ENCODE measurements at places on chromosomes 6 and 20.

GRCh38 chr6:22250486-22250885 lies 46.4 kb downstream of the PRL start:
- DNase-seq = no peak

- DNase-seq = no peak
Observed at GRCh38 chr6:3214898-3215297, 12.6 kb downstream of the TUBB2B start.

GRCh38 chr20:48656661-48657211 lies 171.1 kb downstream of the PREX1 start:
- DNase-seq = no peak

DNA sequence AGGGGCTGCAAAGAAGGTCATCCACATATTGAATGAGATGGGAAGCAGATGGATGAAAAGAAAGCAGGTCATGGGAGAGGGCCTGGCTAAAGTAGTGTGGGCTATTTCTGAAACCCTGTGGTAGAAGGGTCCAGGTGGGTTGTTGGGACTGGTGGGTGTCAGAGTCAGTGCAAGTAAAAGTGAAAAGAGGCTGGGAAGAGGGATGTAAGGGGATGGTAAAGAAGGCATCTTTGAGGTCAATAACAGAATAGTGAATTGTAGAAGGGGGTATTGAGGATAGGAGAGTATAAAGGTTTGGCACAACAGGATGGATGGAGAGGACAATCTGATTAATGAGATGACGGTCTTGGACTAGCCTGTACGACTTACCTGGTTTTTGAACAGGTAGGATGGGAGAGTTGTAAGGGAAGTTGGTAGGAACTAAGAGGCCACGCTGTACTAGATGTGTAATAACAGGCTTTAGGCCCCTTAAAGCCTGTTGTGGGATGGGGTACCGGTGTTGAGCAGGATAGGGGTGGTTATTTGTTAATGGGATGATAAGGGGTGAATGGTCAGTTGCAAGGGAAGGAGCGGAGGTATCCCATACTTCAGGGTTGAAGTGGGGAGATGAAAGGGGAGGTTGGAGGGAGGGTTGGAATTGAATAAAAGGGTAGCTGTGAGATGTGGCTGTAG lies 748.9 kb upstream of the ADGRB3 start:
- DNase-seq = no peak

DNA sequence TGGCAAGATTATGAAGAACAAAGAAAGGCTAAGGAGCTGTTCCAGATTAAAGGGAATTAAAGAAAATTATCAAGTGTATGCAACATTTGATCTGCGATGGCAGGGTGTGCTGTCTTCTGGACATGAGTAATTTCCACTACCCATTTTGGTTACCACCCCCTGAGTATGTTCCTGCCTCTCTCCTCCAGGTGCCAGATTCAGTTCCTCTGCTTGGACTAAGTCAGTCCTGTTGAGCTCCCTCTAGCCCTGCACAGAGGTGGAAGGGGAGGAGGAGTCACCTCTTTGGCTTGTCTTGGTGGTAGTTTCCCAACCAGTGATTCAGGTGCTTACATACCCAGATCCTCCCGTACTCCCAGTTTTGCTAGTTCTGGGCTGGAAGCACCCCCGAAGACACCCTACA lies 22.2 kb upstream of the SNRPB2 start:
- DNase-seq = no peak

GRCh38 chr6:56109149-56109548 lies 138.2 kb downstream of the COL21A1 start:
- no peak for DNase-seq

DNA sequence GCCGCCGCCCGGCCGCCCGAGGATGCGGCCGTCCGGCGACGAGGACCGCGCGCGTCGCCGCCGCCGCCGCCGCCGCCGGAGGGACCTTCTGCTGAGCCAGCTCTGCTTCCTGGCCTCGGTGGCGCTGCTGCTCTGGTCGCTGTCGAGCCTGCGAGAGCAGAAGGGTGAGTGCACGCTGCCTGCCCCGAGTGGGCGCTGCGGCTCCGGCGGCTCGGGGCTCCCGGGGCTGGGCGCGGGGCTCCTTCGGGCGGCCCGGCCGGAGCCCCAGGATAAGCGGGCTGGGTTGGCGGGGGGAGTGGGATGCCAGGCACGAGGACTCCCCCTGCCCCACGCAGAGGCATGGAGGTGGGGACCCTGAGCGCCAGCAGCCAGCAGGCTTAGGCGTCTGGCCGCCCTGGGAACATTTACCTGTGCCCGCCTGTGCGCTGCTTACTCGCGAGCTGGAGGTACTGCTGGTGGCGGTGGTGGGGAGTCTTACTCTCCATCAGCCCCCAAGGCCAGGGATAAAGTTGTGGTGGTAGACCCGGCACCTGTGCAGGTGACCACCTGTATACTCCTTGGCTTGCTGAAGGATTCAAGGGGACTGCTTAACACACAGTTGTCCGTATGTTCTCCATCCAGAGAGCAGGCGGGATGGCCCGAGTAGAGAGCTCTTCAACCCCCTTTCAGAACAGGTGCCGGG lies 520 bp downstream of the SLC24A3 start:
- DNase-seq = no peak

DNA sequence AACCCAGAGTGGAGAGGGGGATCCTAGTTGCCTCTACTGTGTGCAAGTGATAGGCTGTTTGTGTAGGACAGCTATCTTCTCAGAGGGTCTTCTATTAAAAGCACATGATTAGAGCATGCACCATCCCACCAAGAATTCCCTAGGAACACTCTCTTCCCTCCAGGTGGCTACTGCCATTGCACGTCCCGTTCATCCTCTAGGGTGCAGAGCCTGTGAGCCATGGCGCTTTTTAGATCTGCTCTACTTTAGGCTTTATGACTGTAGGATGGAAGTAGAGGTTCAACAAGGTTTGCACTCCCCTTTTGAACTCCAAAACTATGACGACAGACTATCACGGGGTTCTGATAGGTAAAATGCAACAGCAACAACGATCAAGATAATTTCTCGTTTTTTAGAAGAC lies 90.5 kb upstream of the SAMD5 start:
- no peak for DNase-seq

- no peak for DNase-seq
Observed at GRCh38 chr6:43517505-43518357, 842 bp downstream of the POLR1C start.

GRCh38 chr6:169677096-169677495 lies 24.7 kb downstream of the WDR27 start:
- DNase-seq = no peak

GRCh38 chr6:105929626-105930025 lies 156.5 kb upstream of the PRDM1 start:
- DNase-seq = no peak

GRCh38 chr20:19986419-19986818 lies 30.7 kb upstream of the NAA20 start:
- no peak for DNase-seq

GRCh38 chr6:20259316-20260049 lies 47.2 kb upstream of the MBOAT1 start:
- no peak for DNase-seq

GRCh38 chr20:58127701-58128111 lies 100.7 kb downstream of the ANKRD60 start:
- no peak for DNase-seq

GRCh38 chr6:20631549-20631924 lies 97.3 kb downstream of the CDKAL1 start:
- no peak for DNase-seq

DNA sequence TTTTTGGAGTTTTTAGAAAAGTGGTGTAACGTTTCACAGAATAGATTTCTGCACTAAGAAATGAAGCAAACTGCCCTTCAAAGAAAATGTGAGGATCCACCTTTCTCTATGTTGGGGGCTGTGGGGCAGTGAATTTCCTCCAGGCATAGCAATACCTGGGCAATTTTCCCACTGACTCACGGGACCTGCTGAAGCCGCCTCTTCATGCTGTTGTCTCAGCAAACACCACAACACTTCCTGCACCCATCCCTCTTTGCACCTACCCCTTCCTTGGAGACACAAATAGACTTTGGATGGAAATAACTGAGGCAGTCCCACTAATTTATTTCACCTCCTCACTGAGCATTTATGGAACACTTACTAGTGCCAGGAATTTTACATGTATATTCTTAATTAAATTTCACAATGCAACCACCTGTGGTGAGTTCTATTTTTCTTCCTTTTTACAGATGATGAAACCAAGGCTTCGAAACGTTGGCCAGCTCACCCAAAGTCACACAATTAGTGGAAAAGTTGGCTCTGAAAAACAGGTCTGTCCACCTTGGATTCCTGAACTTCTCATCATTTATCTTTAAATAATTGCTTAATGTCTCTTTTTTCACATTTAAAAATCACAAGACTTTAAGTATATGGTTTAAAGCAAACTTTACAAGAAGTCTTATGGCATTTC lies 17.2 kb upstream of the ADGRF1 start:
- no peak for DNase-seq

DNA sequence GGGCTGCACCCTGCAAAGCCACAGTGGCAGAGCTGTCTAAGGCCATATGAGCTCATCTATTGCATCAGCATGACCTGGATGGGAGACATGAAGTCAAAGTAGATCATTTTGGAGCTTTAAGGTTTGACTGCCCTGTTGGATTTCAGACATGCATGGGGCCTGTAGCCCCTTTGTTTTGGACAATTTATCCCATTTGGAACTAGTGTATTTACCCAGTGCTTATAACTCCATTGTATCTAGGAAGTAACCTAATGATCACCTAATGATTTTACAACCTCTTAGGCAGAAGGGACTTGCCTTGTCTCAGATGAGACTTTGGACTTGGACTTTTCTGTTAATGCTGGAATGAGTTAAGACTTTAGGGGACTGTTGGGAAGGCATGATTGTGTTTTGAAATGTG lies 575.4 kb downstream of the EPM2A start:
- DNase-seq = no peak

DNA sequence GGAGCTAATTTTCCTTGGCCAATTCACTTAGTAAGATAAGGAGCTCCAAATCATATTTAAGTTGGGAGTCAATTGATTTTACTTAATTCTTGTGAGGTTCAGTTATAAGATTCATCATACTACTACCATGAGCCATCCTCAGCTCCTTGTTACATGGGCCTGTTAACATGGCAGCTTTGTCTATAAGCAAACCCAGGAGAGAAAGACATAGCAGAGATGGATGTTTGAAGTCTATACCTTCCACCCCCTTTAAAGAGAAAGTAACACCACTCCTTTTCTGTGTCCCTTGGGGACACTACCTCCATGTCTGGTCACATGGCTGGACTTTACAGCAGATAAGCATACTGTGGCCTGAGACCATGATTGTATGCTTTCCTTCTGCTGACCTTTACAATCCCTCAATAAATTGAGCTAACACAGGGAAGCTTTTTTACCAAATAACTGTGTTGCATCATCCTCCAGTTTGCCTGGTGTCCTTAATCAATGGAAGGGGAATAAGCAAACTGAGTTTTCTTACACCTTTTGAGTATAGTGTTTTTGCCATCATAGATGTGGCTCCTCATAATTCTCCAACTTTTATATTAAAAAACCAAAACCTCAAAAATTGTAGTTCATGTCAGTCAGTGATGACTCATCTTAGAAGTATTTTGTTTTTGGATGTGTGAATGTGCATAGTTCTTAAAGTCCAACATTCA lies 9.8 kb upstream of the ZNFX1 start:
- no peak for DNase-seq

DNA sequence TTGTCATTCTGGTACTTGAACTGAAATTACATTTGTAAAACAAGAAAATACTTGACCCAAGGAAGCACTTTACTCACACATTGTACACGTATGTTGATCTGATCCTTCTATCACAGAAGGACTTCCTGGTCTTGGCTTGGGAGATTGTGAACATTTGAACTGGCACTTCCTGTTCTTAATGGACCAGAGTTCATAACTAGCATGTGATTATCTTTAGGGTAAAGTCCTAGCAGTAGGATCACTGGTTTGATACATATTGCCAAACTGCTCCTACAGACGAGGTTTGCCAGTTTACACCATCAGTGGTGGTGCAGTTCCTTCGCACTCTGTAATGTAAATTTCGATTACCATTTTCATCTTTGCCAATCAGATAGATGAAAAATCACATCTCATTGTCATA lies 12.7 kb downstream of the HECA start:
- no peak for DNase-seq

All from NCI-H1048 (cell line).